Right renal cortex interstitium (tissue), 3 donors: ENCODE measurements at places on chromosomes 2 and 18. TPM values are rescaled to one million over a fixed set of nuclear protein-coding genes. Genes with fewer than 3 reads are reported as not detected.

The UGT1A3 gene
- polyA plus RNA-seq, result not detected

- DNase-seq, result no peak
These were observed 92.7 kb upstream of the COL3A1 start for GRCh38 chr2:188881434-188881833.

The ZNF516 gene
- polyA plus RNA-seq, result 35.0 TPM

DNA sequence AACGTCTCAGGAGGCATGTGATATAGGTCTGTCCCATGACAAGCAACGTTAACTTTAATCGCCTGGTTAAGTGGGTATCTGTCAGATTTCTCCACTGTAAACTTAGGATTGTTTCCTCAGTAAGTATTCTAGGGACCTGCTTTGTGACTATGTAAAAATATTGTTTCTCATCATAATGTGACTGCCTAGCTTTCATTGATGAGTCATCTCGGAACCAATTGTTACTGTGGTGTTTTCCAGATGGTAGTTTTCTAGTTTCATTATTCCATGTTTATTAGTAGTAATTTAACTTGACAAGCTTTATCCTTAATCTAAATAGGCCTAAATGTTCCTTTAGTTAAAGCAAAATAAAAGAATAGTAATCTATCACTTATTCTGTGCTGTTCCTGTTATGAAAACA is 28.2 kb upstream of the GATA6 start:
- DNase-seq, result no peak

DNA sequence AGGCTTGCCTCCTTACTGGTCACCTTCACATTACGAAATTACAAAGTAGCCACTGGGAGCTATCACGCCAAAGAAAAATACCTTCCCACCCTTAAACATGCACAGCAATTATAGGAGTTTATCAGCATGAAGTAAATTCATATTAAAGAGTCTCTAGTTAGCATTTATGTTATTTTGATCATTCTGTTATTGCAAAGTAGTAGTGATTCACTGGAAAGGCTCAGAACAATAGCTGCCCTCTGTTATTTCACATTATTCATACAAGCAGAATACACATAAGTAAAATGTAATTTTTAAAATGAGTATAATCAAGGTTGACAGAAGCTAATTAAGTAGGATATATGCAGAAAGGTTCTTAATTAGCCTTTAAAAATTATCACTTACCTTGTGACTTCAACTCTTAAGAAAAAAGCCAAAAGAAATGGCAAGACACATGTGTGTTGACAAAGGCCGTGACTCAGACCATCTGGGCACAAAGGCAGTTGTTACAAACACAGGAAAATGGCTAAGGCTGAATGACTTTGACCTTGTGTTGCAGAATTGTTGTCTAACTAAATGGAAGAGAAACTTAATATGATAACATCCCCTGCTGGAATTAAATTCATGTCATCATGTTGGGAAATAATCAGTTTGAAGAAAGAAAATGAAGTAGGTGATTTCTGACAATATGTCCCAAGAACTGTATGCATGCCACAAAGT is 108.3 kb downstream of the ARL6IP6 start:
- no peak for DNase-seq

The GALNT14 gene
- polyA plus RNA-seq, result 47.3 TPM

GRCh38 chr2:143839456-143839855 is 680.5 kb downstream of the ZEB2 start:
- DNase-seq, result no peak

- DNase-seq, result no peak
These were observed 112.4 kb downstream of the FEZ2 start for GRCh38 chr2:36485521-36485920.

The INHBB gene
- polyA plus RNA-seq, result 0.04 TPM

GRCh38 chr18:41789001-41789400 is 166.0 kb upstream of the PIK3C3 start:
- no peak for DNase-seq

The CNTNAP5 gene
- not detected for polyA plus RNA-seq

GRCh38 chr2:174738841-174739240 is 25.4 kb downstream of the CHRNA1 start:
- DNase-seq, result no peak

DNA sequence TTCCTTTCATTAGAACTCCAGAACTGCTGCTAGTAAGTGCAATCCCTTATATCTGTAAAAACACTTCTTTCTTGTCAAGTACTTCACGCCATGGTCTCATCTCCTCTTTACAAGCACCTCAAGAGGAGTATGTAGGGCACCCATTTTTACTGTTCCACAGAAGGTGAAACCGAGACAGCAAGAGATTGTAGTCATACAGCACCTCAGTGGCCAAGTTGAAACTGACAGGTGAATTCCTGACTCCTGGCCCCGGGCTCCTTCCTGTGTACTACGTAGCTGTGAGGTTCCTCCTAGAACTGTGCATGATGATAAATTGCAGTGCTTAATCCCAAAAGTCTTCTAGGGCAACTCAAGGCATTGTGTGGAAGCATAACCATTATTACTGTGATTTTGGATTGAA is 131.5 kb upstream of the MEIS1 start:
- DNase-seq, result no peak

- no peak for DNase-seq
These were observed 16.3 kb upstream of the HPCAL1 start for GRCh38 chr2:10286216-10287037.

GRCh38 chr2:212392043-212392442 is 146.6 kb downstream of the ERBB4 start:
- no peak for DNase-seq

The ANKRD53 gene
- 1.1 TPM for polyA plus RNA-seq

GRCh38 chr2:148603562-148603920 is 41.0 kb upstream of the EPC2 start:
- no peak for DNase-seq
